ENCODE measurements at places on chromosomes 4 and X.

DNA sequence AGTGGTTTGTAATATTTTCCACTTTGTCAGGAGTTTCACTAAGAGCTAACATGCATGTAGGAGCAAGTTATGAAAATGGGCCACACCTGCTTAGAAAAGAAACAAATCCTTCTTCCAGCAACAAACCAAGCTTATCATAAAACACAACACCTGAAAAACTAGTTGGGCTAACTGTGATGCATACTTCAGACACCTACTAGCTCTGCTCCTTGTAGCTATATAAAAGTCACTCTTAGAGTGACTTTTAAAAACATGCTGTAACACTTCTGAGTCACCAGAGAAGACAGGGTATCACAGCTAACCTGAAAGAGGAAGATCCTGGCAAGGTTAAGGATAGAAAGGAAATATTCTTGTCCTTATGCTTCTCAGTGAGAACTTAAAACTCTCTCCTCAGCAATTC, 3.6 kb upstream of the SLAIN2 start:
- no peak for DNase-seq

DNA sequence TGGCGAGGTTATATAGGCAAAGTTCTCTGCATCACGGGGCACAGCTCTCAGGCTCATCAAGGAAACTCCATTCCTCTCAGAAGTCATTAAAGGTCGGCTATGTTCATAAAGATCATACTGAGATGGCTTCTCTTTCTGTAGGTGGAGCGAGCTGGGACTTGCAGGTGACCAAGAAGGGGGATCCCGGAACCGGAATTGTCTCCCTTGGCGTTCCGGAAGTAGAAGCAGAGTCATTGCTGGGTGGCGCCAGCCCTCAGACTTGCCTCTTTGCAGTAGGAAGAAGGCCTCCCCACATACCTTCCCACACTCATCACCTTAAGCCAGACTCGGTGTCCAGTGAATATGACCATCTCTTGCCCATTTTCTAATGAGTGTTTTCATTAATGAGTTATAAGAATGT, 17.9 kb upstream of the HPGD start:
- no peak for DNase-seq

GRCh38 chr4:72525938-72526337, 43.1 kb downstream of the ADAMTS3 start:
- peak; percentile 34 for DNase-seq

DNA sequence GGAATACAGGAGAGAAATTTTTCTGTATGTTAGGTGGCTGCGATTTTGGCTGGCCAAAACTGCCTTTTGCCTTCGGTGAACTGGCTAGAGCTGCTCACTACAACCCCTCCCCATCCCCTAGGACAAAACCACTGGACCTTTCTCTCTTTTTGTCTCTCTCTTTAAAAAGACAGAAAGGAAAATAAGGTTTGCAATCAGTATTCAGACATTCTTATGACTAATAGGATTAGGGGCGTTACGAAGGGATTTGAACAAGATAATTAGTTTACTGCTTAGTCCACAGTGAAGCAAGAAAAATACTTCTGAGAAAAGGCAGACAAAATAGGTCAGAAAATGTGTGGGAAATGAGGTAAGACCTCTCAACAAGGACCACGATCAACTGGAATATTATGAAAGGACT, 180.4 kb downstream of the SLIT2 start:
- no peak for DNase-seq

- DNase-seq: no peak
These were observed 311.4 kb upstream of the FSTL5 start for GRCh38 chr4:162475246-162475645.

GRCh38 chr4:140031706-140032105, 122.3 kb downstream of the MAML3 start:
- no peak for DNase-seq

- no peak for DNase-seq
These were observed 89.3 kb upstream of the MAML3 start for GRCh38 chr4:140243278-140243753.

DNA sequence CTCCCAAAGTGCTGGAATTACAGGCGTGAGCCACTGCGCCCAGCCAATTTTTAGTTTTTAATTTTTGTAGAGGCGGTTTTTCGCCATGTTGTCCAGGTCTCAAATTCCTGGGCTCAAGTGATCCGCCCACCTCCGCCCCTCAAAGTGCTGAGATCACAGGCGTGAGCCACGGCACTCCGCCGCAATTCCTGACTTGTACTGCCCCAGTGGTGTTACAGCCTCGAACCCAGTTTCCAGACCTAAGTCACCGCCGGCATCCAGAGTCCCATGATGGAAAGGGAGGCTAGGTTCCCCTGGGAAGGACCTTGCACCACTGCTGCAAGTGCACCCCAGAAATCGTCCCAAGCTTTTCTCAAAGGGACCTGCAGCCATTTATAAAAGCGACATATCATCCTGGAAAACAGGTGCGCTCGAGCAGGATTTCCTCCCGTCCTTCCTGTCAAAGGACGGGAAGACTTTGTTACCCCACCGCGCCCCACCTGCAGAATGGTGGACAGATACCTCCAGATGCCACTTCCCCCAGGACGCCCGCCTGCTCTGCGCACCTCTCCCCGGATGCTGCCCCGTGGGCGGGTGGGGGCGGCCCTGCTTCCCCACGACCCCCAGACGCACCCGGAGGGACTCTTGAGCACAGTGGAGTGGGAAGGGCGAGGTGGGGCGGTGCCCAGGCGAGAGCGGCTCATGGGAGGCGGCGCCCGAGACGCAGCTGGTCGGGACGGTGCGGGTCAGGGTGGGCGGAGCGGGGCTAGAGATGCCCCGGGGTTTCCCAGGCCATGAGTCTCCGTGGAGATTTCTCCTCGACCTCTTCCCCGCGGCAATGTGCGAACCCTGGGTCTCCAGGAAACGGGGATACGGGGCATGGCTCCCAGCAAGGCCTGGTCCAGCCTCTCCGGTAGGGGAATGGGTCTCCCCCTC, 947 bp upstream of the RPL10 start:
- DNase-seq: no peak

Measured in fibroblast of skin of left quadriceps (primary cell).